ENCODE measurements at places on chromosomes 11 and 22.

DNA sequence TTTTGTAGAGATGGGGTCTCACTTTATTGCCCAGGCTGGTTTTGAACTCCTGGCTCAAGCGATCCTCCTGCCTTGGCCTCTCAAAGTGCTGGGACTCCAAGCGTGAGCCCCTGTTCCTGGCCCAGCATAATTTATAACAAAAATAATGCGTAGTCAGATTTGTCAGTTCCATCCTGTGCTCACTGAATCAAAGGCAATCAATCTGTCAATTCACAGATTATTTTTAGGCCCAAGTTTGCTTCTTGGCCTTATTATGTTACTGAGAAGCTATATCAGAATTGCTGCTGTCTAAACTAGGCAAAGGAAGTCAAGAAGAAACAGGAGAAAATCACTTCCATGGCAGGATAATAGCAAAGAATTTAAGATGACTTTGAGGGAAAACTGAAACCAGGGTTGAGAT is 8.7 kb downstream of the DLAT start:
- DNase-seq, result no peak

- no peak for DNase-seq
Measured at GRCh38 chr11:42589286-42589685, 722.5 kb upstream of the API5 start.

- no peak for DNase-seq
Measured at GRCh38 chr11:2825889-2826678, 59.5 kb downstream of the CDKN1C start.

- DNase-seq, result no peak
Measured at GRCh38 chr11:46659908-46660307, 40.5 kb downstream of the ARHGAP1 start.

GRCh38 chr11:128728767-128729587 is 35.1 kb downstream of the FLI1 start:
- DNase-seq, result no peak

GRCh38 chr11:39910087-39910486 is 1549.4 kb downstream of the LRRC4C start:
- DNase-seq, result no peak

DNA sequence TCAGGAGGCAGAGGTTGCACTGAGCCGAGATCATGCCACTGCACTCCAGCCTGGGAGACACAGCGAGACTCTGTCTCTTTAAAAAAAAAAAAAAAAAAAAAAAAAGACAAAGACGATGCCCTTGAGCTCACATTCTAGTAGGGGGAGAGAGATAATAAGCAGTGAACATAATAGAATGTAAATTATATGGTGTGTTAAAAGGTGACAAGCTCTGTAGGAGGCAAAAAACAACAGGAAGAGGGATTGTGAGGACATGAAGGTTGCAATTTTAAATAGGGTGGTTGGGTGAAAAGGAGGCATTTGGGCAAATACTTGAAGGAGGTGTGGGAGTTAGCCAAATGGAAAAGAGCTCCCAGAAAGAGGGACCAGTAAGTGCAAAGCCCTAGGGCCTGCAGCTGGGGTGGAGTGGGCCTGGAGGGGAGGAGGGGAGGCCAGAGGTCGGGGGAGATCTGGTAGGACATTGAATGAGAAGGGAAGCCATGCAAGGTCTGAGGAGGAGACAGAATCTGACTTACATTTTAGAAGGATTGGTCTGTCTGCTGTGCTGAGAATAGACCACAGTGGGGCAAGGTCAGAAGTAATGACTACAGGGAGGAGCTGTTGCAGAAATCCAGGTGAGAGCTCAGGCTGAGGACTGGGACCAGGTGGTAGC is 26.6 kb downstream of the P2RY2 start:
- no peak for DNase-seq

- DNase-seq, result no peak
Measured at GRCh38 chr11:10413268-10413667, 41.8 kb upstream of the AMPD3 start.

DNA sequence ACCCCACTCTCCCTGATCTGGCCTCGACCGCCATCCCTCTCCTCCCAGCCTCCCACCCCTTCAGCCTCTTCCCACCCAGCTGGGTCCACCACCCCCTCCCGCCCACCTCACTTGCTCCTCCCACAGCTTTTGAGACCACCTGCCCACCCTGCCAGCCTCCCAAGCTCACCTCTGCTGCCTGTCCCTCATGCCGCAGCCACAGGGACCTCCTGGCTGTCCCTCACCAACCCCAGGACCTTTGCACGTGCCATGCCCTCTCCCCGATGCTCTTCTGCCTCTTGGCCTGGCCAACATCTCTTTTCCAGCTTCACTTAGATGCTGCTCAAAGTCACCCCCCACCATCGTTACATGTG is 6.5 kb downstream of the PNPLA5 start:
- no peak for DNase-seq

DNA sequence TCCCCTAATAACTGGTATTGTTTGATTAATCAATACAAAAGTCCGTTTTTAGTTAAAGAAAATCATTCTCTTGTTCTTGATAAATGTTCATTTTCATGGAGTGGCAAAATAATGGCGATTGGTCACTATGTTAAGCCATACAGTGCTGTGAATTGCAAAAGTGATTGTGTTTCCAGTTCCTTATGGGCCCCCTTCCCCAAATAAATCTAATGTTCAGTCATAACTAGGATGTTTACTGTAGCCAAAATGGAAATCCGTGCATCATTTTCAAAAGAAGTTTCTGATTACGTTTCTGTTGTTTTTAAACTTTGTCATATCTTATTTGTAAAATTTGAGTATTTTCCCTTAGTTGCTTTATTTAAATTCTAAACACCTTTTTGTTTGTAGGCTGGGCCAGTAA is 845 bp downstream of the RBM7 start:
- DNase-seq, result no peak

DNA sequence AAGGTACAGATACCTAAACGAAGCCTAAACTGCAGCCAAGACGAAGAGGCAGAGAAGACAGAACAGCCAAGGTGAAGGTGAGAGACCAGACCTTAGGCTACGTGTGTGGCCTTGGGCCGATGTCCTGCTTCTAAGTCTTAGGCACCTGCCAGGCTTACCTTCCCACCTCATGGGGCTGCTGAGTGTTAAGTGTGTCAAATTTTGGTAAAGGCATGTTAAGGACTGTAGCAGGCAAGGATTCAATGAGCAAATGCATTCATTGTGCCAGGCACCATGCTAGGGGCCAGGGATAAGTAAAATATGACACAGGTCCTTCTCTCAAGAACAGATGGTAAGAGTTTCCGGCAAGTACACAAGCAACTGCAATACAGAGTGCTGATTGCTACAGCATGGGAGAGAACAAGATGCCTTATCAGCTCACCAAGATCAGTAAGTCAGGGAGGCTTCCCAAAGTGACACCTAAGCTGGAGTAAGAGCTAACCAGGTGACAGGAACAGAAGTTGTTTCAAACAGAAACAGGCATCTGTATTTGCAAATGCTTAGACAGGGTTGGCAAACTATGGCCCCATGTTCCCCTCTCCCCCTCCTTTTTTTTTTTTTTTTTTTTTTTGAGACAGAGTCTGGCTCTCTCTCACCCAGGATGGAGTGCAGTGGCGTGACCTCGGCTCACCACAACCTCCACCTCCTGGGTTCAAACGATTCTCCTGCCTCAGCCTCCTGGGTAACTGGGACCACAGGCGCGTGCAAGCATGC is 46.7 kb downstream of the CLTCL1 start:
- no peak for DNase-seq

Data from SK-N-MC (cell line).